ENCODE measurements at places on chromosomes 2 and 18.

- DNase-seq, result no peak
Observed at GRCh38 chr2:43879261-43879660, 40.5 kb downstream of the ABCG8 start.

GRCh38 chr2:64678771-64679590, 25.3 kb upstream of the SERTAD2 start:
- DNase-seq, result no peak

GRCh38 chr2:20446255-20446916, 488 bp upstream of the RHOB start:
- DNase-seq, result no peak

- no peak for DNase-seq
Observed at GRCh38 chr2:127707890-127708648, 6.8 kb downstream of the SFT2D3 start.

- no peak for DNase-seq
Observed at GRCh38 chr2:147122944-147123343, 721.9 kb upstream of the ACVR2A start.

GRCh38 chr2:224594840-224595239, 9.7 kb upstream of the CUL3 start:
- DNase-seq, result no peak

DNA sequence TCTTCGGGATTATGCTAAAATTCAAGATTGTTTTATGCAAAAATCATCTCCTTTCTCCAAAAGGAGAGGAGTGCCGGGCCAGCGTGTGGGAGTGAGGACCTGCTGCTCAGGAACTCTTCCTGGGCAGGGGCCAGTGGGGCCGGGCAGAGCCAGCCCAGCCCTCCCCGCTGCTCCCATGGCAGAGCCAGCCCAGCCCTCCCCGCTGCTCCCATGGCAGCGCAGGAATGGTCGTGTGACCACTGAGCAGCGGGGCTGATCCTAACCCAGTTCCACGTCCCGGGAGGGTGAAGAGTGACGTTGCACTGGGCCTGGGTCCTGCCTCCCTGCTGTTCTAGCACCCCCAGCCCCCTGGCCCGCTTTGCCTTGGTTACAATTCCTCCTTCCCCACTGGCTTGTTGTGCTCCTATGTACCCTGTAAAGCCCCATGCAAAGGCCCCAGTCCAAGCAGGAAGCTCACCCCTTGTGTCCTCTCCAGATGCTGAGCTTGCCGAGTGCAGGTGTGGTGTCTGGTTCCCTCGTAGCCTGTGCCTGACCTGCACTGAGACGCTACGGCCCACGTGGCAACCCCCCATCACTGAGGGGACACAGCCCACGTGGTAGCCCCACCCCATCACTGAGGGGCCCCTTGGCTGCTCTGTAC, 11.4 kb upstream of the NEU4 start:
- DNase-seq, result peak; percentile 21

- no peak for DNase-seq
Observed at GRCh38 chr2:239368906-239369552, 31.8 kb downstream of the HDAC4 start.

Measured in GM20000 (cell line).